Jurkat, Clone E6-1 (cell line): ENCODE measurements at places on chromosomes 1 and 21.

GRCh38 chr1:39160703-39161102, 43.8 kb upstream of the MACF1 start:
- no peak for DNase-seq

DNA sequence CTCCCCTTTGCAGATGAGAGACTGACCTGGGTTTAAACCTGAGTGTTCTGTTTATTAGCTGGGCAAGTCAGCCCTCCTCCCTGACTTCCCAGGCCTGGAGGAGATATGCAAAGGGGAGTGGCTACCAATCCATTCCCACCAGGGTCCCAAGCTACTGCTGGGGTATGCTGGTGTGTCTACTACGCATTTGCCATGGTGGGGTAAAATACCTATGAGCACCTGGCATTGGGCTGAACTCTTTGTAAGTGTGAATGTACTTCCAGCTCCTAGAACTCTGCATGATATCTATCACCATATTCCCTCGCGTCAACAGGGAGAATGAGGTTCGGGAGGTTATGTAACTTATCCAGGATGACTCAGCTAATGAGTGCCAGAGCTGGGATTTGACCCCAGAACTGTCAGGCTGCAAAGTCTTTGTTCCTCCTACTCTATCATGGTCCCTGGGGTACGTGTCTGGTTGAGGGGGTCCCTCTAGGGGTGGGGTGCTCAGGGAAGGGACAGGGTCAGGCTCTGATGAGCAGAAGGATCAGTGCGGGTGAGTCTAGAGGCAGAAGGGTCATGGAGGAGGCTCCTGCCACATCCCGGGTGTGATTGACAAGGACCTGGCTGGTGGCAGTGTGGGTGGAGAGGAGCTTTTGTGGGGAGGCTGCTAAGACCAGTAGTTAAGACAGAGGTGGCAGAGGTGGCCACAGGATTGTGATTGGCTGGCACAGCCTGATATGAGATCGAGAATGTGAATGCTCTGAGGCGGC, 16.7 kb downstream of the AMPD2 start:
- no peak for DNase-seq

DNA sequence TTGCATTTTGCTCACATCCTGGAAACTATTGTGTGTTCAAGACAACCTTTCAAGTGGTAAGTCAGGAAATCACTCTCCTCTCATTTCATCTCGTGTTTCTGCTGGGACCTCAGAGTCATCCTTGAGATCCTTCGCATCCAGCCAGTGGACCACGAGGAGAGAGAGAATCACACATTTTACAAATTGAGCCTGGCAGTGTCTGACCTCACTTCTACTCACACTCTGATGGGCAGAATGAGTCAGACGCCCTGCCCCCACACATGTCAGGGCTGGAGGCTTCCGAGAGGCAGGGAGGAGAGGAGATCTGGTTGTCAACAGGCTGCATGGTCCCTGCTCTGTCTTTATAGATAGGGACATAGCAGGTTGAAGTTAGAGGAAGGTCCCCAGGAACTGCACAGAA, 509.7 kb downstream of the AJAP1 start:
- no peak for DNase-seq

DNA sequence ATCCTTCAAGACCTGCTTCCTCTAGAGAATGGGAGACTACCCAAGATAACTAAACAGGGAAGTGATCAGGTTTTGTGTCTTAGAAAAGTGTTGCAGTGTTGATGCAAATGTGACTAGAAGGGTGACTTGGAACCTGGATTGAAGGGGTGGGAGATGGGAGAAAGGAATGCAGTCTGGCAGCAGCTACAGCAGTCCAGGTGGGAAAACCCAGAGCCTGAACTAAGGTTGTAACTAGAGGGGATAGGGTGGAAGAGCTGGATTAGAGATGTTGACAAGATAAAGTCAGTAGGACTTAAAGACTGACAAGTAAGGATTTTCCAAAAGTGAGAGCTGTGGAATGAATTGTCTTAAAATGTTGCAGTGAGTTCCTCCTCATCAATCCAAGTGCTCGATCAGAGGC, 7.1 kb upstream of the SHISA4 start:
- no peak for DNase-seq

DNA sequence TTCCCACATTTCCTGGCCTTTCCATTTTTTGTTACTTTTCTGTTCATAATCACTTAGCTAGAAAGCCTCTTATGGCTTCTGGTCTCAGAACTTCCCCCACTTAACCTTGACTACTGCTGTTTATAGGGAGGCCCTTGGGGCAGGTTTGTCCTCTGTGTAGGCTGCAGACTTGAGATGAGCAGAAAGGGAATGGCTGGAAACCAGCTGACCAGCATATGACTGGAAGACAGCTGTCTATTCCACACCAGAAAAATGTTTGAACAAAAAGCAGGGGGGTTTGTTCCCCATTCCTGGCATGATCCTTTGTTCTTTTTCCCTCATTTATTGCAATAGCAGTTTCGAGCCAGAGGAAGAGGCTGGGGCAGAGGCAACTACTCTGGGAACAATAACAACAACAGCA, 4.9 kb upstream of the SH3D21 start:
- no peak for DNase-seq

GRCh38 chr1:12513181-12513580, 104.8 kb downstream of the DHRS3 start:
- DNase-seq, result no peak

DNA sequence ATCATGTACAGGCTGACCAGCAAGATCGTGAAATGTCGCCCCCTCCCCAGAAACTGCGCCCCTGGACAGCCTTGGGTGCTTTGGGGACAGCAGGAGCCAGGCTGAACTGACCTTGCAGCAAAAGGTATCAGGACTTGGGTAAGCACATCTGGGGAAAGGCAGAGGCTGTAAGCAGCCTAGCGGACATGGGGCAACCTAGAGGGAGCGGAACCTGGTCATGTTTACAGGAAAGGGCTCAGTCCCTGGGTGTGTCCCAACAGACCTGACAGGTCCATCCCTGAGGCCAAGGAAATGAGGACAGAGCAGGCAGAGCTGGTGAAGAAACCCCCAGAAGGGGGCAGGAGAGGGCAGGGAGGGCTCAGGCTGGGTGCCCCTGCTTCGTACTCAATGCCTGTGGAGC, 3.1 kb upstream of the S100A8 start:
- no peak for DNase-seq

DNA sequence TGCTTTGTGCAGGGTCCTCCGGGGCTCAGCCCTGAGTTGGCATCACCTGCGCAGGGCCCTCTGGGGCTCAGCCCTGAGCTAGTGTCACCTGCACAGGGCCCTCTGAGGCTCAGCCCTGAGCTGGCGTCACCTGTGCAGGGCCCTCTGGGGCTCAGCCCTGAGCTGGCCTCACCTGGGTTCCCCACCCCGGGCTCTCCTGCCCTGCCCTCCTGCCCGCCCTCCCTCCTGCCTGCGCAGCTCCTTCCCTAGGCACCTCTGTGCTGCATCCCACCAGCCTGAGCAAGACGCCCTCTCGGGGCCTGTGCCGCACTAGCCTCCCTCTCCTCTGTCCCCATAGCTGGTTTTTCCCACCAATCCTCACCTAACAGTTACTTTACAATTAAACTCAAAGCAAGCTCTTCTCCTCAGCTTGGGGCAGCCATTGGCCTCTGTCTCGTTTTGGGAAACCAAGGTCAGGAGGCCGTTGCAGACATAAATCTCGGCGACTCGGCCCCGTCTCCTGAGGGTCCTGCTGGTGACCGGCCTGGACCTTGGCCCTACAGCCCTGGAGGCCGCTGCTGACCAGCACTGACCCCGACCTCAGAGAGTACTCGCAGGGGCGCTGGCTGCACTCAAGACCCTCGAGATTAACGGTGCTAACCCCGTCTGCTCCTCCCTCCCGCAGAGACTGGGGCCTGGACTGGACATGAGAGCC, 22.7 kb downstream of the COL6A1 start:
- no peak for DNase-seq

GRCh38 chr1:86741947-86742572, 37.7 kb downstream of the SH3GLB1 start:
- no peak for DNase-seq

DNA sequence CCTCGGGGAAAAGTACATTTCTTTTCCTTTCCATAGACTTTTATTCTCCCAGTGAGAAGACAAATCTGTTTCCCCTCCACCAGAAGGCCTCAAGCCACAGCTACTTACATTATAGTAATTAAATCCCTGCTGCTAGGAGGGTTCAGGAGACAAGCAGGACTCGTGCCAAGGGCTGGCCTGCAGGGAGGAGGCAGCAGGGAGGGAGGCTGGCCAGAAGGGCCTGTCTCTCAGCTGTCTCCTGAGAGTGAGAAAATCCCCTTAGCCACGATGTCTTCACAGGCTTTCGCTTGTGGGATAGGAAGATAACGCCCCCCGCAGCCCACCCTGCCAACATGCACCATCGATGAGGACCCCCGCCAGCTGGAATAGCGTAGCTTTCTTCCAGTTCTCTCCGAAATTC, 14.0 kb downstream of the KCNN3 start:
- no peak for DNase-seq

DNA sequence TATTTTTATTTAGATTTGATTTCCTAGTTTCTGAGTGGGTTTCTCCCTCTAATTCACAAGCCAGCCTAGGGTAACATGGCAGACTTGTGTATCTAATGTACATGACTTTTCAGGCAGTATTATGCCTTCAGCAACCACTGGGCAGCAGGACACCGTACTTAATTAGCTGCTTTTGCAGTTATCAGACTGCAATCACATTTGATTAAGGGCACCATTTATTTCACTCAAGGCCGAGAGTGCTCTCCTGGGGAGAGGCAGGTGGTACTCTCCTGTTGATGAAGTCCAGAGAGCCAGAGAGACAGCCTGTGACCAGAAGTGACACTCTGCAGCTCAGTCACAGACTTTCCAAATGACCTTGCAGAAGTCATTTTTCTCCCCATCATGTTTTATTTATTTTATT, 18.7 kb downstream of the CYYR1 start:
- DNase-seq, result no peak

GRCh38 chr21:43829575-43830119, 35.4 kb upstream of the AGPAT3 start:
- no peak for DNase-seq

DNA sequence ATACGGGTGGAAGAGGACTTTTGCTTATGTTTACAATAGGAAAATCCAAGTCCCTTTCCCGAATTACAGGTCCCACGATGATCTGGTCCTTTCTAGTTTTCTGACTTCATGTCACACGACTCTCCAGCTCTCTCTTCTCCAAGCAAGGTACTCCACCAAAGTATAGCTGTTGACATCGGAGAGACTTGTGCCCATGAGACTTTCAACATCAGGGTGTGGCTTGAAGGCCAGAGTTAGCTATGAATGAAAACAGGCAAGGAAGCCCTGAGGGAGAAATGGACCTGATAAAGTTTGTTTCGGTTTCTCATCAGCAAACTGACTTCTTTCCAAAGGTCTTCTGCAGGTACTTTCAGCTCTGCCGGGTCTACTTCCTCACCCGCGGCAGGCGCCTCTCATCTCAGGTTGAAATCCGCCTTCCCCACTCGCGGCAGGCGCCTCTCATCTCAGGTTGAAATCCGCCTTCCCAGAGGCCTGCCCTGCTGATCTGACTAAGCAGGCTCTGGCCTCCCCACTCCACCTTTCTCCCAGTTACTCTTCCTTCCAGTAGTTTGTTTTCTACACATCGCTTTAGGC, 2.1 kb upstream of the PER3 start:
- no peak for DNase-seq

GRCh38 chr21:36250423-36251075, 69.4 kb upstream of the MORC3 start:
- no peak for DNase-seq

DNA sequence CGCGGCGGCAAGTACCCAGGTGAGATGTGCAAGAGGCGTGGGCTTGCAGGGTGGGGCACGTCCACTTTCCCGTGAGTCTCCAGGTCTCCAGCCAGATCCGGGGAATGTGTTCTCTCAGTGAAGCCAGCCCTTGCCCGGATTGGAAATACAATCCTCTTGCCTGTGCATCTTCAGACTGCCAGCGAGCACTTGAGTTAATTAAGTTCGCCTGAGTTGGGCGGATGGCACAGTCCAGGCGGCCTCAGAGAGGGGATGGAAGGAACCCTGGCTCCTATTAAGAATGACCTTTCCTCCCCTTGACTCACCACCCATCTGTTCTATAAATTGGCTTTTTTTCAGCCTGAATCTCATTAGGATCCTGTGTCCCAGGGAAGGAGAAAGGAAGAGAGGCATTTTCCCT, 33.3 kb upstream of the CNTN2 start:
- no peak for DNase-seq

DNA sequence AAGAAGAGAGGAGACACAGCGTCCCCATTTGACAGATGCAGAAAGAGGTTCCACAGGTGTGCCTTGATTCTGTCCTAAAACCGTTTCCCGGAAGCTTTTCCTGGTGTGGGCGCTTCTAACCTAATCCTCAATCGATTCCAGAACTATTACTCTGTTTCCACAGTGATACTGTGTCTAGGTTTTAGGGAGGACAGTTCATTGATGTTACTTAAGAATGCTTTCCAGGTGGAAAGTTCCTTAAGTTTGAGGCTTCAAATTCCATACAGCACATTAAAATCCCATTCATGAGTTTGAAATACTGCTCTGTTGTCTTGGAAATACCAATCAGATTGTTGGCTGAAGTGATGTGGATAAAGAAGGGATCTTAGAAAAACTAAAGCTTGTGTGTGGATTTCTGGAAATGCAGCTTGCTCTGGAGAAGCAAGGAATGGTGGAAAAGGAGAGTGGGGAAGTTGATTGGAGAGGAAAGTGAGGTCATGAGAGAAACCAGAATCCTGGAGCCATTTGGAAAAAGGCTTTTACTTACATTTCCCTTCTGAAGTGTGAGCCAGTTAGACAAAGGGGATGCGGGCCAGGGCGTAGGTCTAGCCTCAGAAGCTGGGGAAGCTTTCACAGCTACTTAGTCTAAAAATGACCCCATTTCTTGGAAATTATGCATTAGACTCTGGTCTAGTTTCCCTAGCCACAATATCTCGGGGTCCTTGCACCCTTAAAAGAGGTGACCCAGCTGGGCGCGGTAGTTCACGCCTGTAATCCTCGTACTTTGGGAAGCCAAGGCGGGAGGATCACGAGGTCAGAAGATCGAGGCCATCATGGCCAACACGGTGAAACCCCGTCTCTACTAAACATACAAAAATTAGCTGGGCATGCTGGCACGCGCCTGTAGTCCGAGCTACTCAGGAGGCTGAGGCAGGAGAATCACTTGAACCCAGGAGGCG, 6.7 kb downstream of the ELF3 start:
- DNase-seq, result no peak

DNA sequence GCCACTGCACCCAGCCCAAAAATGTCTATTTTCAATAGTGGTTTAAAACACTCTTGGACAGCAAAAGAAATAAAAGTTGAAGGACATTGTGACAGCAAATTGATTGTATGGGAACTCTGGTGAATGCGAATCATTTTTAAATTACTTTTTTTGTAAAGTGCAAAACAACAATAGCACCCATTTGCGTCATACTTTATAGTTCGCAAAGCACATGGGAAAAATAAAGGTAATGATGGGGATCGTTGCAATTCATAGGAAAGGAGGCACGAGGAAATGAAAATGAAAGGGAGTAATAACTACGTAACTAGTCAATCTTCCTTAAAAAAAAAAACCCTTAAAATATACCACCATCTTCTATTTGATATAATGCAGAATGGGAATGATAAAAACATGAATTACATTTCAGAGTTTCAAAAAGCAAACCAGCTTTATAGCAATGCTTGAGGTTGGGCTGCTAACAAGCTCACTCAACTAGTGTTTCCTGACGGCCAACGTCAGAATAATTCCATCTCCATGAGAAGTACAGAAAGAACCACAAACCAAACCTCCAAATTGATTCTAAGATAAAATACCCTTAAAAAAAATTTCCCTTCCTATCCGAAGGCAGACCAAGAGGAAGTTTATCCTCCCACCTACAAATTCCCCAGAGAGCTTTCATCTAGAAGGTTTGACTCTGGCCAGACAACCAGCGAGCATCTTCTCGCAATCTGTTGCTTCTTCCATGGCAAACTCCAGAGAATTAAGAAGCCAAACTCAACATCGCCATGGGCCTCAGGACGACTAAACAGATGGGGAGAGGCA, at the start of gene EDARADD:
TSS of gene EDARADD (plus strand) at position 606 of the 801 bp plus-strand sequence. CDS start at position 765, 159 bp downstream.
- DNase-seq, result no peak

GRCh38 chr1:165055581-165055980, 300.9 kb downstream of the LMX1A start:
- DNase-seq, result no peak
